Activated CD4-positive, alpha-beta T cell treated with anti-CD3 and anti-CD28 coated beads, Interleukin-2, amount 50 U/mL, for 4 hours (primary cell): ENCODE measurements at places on chromosomes 12 and 14.

GRCh38 chr12:124618291-124618902, 51.0 kb upstream of the NCOR2 start:
- no peak for DNase-seq

- no peak for DNase-seq
Observed at GRCh38 chr12:1929985-1930802, 11.7 kb upstream of the CACNA2D4 start.

DNA sequence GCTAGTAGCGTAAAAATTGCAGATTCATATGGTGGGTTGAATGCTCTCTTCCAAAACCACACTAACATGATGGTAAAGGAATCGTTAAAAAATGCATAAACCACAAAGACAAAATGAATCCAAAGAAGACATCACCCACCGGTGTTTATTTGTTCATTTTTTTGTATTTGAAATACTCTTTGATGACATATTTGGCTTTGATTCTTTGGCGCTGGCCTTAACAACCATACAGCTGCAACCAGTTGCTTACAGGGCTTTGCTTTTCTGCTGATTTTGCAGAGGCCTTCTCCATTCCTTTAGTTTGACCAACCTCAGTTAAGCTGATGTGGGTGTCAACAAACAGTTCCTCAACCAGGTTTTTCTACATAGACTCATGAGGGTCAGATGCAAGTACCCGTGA, 103.5 kb downstream of the CACNA1C start:
- DNase-seq, result no peak

DNA sequence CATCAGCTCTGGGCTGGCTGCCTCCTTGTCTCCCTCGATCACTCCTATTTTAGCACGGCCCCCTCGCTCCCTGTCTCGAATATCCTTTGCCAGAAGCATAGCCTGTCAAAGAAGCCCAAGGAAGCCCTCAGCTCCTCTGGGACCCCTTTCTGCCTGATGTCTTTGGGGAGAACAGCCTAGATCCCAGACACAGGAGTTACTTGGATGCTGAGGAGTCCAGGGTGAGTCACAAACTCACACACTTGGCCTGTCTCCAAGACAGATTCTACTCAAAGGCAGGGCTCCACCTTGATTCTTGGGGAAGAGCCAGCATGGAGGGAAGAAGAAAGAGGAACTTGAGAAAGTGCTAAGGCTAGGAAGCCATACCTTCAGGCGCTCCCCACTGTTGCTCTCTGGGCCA, 8.1 kb downstream of the AVIL start:
- DNase-seq, result no peak

GRCh38 chr12:13045816-13046215, 1.6 kb downstream of the FAM234B start:
- no peak for DNase-seq

DNA sequence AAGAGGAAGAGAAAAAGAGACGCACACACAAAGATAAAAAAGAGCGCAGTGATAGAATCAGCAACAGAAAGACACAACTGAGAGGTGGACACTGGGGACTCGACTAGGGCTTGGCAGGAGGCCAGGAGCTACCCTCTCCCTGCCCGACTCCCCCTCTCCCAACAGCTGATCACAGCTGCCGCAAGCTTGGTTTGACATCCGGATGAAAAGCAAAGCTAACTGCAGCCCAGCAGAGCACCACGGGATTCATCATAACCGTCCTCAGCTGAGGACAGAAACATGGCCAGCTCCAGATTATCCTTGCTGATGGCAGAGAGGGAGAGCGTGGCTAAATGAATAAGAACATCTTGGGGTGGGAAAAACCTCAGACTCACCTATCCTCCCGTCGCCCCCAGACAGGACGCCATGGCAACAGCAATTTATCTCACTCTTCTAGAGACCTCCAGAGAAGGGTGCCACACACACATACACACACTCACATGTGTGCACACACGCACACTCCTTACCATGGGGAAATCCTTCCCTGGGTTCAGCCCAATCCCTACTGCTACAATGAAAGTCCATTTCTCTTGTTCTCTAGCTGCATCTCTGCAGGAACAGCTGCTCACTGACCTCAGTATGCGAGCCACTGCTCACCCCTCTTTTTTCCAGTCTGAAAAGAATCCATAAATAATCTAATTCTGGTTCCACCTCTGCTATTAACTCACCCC, 135.3 kb downstream of the NTF3 start:
- no peak for DNase-seq

- DNase-seq, result no peak
Observed at GRCh38 chr12:75011120-75011519, 198.5 kb downstream of the KCNC2 start.

- no peak for DNase-seq
Observed at GRCh38 chr12:116563262-116563661, 4.1 kb downstream of the MAP1LC3B2 start.

DNA sequence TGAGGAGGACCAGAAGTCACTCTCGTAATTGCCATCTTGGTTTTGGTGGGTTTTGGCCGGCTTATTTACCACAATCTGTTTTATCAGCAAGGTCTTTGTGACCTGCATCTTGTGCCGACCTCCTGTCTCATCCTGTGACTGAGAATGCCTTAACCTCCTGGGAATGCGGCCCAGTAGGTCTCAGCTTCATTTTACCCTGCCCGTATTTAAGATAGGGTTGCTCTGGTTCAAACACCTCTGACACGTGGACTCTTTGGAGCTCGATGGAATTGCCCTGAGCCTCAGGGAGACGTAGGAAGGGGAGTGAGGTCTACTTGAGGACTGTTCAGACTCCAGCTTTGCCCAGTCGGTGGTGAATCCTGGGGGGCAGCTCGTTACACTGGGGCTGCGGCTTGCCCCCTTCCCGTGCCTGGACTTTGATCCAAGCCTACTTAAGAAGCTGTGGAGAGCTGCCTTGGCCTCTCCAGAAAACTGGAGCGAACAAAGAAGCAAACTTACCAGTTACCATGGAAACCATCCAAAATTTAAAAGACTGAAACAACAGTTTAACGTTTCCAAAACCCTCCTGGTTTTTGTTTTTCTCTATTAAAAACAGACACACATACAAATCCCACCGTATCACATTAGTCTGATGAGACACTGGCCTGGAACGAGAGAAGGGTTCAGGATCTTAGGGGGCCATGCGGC, 28.0 kb downstream of the CALM1 start:
- DNase-seq, result no peak

DNA sequence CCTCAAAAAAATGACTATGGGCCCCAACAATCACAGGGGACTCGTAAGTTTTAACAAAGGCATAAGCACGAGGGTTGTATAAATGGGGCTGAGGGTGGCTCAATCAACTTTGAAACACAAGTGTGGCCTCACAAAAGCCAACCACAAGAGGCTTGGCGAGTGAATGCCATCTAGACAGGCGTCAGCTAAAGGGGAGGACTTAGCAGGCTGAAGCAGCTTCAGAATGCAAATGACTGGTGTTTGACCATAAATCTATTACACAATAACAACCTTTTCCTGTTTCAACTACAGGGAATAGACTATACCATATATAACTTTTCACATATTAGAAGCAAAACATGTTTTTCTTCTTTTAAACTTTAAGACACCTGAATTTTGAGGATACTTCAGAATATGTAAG, 777.9 kb downstream of the FSCB start:
- no peak for DNase-seq

GRCh38 chr14:39423793-39424192, 8.4 kb downstream of the FBXO33 start:
- DNase-seq, result no peak

GRCh38 chr12:53345486-53346188, 9.5 kb upstream of the SP7 start:
- DNase-seq, result no peak

DNA sequence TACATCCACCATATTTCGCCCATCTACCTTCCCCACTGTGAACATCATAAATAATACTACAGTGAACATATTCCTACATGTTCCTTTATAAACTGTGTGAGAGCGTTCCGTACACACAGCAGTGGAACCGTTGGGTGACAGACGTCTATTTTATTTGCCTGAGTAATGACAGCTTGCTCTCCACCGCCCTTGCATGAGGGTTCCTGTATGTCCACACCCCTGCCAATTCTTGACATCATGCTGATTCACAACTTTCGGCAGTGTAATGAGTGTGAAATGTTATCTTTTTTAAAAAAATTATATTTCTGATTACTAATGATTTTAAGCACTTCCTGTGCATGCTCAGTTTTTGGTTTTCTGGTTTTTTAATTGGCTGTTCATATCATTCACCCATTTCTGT, 4.3 kb upstream of the RAD52 start:
- DNase-seq, result no peak

- DNase-seq, result no peak
Observed at GRCh38 chr14:103932791-103933490, 4.7 kb downstream of the TDRD9 start.

DNA sequence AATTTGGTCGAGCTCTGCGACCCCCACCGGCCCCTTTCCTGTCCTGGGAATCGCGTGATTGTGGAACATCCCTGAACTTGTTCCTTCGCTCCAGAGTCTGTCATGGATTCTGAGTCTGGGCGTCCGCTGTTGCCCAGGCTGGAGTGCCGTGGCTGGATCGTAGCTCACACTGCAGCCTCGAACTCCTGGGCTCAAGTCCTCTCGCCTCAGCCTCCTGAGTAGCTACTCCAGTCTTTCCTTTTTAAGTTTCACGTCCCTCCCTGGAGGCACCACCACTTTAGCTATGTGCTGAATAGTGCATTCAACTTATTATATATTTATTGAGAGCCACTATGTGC, 698 bp downstream of the ACOT6 start:
- DNase-seq, result no peak

DNA sequence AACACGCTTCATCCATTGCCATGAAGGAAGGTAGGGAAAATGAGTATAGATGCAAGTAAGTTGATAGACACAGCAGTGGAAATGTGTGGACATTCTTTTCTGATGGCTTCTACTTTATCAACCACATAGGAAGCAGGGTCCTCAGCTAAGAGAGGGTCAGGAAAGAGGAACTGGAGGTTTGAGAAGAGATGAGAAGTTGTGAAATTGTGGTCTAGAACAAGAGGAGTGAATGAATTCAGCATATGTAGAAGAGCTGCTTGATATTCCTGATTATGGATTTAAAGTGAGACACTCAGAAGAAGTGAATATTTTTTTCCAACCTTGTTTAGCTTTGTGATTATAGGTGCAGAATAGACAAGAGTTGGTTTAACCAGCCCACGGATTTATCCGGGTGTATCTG, 128.5 kb downstream of the SLC15A5 start:
- no peak for DNase-seq

GRCh38 chr14:79971330-79971729, 240.0 kb downstream of the DIO2 start:
- DNase-seq, result no peak

- DNase-seq, result no peak
Observed at GRCh38 chr14:24353559-24354481, 14.0 kb upstream of the RIPK3 start.

DNA sequence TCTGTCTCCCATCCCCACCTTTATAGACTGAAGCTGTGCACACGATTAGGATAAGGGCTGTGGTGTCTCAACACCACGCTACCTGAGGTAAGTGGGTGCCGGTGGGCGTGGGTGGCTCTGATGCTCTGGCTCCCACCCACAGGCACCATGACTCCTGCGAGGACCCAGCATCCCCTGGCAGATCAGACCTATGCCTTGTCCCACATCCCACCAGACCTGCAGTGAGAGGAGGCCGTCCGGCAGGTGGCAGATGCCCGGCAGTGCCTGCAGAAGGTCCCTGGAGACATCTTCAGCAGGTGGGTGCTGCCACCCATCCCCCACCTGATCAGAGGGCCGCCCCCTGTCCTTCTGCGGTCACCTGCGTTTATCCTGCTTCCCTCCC, 104.4 kb upstream of the PRB2 start:
- no peak for DNase-seq

DNA sequence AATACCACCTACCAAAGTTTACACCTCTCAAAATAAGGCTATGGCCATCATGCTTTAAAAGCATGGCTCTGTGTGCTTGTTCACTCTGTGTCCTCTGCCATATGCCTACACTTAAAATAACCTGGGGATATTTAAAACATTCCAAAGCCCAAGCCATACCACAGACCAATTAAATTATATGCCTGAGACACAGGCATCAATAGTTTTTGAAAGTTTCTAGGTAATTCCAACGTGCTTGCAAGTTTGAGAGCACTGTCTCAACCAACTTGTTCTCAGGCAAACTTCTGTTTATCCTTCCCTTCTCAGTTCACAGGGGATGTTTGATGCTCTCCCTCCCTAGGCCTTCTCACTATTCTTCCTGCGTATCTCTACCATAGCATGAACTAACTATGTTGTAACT, 3.4 kb upstream of the FRMD6 start:
- DNase-seq, result no peak
